Stimulated activated CD4-positive, alpha-beta T cell treated with anti-CD3 and anti-CD28 coated beads, Interleukin-4, amount 100 ng/mL, for 1 hour (primary cell): ENCODE measurements at places on chromosomes 12 and 14.

DNA sequence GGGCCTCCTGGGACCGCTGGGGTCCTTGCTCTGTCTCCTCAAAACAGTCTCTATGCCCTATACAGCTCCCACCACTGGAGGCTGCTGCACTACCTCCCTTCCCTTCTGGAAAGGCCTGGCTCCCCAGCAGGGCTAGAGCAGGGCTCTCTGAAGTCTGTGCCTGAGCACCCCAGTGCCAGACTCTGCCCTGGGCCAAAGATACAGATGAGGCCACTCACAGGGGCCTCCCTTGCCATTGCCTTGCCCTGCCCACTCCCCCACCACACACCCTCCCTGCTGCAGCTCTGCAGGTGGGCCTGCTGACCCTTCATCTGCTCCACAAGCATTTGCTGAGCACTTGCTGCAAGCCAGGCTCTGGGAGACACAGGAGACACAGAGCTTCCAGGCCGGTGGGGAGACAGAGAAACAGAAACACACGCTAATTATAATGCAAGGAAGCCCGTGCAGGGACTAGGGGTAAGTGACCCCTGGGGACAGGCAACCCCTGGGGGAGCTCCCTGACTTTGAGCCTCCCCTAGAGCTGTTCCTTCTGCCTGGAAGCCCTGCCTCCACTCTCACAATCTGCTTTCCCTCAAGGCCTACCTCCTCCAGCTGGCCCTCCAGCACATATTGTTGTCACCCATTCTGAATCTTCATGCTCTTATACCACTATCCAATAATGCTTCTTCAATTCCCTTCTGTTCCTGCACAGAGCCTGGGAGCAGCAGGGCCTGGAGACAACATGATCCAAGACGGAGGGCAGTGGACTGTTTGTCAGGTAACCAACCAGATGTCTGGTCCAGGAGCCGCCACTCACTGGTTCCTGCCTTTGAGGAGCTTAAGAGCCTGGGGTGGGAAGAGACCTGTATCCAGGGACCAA lies 32.6 kb upstream of the PNMA1 start:
- no peak for DNase-seq

GRCh38 chr14:67505254-67505653 lies 16.7 kb upstream of the TMEM229B start:
- no peak for DNase-seq

- no peak for DNase-seq
Measured at GRCh38 chr14:23544511-23545447, 6.8 kb downstream of the ZFHX2 start.

DNA sequence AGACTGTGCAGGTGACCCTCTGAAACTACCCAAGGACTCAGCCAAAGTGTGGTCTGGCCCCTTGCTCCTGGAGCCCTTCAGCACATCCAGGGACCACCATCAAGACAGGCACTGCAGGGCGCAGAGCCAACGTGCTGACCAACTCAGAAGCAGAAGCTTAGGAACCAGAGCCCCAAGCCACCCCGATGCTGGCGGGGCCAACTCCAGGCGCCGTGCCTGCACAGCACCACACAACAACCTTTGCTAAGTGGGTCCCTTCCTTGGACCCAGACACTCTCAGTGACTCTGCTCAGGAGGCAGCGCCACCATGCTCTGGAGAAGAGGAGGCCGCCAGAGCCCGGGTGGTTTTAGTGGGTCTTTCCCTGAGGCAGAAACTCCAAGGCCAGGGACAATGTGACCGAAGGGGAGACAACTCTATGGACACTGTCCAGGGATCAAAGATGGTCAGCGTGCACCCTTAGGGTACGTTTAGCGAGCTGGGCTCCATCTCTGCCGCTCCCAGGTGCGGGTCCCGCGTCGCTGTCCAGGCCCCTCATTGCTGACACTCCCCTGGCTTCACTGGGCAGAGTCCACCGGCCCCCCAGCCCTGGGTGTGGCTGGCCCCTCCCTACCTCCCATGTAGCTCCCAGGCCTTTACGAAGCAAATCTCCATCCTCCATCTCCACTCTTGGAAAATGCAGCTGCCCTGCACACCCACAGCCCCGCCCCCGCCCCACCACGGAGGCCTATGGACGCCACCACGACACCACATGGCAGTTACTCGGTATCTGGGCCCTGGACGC lies 16.1 kb downstream of the CHGA start:
- no peak for DNase-seq

DNA sequence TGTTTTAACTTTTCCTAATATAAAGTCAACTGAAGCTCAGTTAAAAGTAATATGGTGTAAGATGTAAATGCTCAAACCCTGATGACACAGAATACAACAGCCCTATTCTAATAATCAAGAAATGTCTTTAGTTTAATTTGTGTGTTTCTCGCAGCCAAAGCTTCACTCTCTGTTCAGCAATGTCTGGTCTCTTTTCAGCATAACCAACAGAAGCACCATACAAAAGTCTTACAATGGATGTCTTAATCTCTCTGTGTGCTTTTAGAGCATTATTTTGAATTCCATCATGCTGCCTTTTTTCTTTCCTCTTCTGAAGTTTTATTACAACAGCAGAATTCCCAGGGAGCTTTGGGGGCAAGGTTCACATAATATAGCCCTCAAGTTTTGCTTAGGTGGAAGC lies 210.2 kb upstream of the NPAS3 start:
- DNase-seq, result no peak

DNA sequence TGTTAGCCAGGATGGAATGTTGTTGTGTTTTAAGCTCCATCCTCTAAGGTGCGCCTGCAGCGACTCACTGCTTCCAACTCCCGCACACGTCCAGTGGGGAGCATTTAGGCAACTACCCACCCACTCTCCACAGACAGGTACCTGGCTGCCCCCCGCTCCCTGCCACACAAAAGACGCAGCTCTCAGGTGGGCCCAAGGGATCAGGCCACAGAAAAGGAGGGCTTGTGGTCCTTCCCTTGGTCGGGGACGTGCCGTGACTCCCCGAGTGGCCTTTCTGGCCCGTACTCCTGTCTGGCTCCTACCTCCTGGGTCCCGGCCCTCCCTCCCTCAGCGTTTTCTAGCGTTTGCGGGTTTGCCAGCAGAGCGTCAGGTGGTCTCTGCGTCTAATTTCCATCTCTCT lies 16.2 kb downstream of the TEDC1 start:
- DNase-seq, result no peak

GRCh38 chr14:74400919-74401503 lies 25.0 kb downstream of the SYNDIG1L start:
- DNase-seq, result no peak

DNA sequence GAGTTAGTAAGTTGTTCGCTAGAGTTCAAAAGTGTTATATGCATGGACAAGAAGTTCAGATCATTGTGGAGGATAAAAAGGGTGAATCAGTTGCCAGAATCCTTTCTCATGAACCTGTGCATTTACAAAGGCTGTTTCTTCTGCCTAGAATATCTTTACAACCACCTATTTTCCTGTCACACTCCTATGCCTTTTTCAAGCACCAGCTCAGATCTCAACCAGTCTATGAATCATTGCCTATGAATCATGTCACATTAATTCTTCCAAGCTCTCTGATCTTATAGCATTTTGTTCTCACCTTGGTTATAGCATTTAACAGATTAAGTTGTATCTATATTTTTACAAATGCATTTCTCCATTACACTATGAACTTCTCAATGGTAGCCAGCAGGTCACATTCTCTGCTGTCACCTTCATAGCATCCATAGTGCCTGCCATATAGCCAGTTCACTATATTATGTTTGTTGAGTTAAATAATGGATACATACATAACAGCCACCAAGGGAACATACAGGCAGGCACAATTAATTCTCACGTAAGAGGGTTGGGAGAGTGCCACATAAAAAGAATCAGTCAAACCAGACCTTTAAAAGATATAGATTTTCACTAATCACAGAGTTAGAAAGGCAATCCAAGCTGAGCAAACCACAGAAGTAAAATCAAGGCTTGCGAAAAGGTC lies 573.0 kb downstream of the FOXG1 start:
- DNase-seq, result no peak
